Mesothelial cell of epicardium (in vitro differentiated cells): ENCODE measurements at places on chromosomes 4 and X.

DNA sequence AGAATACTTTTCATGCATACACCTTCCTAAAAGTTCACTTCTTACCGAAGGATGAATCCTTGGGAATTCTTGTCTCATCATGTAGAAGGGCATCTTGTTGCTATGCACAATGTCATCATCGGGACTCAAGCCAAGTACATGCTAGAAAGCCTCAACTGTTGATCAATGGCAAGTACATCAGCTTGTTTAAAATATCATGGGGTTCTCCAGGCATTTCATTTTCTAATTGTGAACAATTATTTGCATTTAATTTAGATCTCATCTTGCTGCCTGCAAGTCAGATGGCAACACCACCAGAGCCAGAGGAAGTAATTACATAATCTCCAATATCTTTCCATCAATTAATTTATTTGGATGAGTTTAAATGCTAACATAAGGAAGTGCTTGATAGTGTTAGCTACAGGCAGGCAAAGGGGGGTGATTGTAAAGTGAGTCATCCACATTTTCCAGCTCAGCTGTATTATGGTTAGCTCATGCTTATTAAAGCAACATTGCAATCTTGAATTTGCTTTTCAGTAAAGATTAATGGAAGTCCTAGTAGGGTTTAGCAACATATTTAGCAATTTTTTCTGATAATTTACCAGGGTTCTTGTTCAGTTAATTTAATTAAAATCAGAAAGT is 356.5 kb downstream of the CBLL2 start:
- no peak for DNase-seq

GRCh38 chr4:62359441-62360155 is 1159.5 kb downstream of the ADGRL3 start:
- no peak for DNase-seq

- DNase-seq, result no peak
These were observed 186.4 kb upstream of the NDST3 start for GRCh38 chr4:117847849-117848248.

- DNase-seq, result no peak
These were observed 16.5 kb upstream of the SMIM14 start for GRCh38 chr4:39655211-39655610.

DNA sequence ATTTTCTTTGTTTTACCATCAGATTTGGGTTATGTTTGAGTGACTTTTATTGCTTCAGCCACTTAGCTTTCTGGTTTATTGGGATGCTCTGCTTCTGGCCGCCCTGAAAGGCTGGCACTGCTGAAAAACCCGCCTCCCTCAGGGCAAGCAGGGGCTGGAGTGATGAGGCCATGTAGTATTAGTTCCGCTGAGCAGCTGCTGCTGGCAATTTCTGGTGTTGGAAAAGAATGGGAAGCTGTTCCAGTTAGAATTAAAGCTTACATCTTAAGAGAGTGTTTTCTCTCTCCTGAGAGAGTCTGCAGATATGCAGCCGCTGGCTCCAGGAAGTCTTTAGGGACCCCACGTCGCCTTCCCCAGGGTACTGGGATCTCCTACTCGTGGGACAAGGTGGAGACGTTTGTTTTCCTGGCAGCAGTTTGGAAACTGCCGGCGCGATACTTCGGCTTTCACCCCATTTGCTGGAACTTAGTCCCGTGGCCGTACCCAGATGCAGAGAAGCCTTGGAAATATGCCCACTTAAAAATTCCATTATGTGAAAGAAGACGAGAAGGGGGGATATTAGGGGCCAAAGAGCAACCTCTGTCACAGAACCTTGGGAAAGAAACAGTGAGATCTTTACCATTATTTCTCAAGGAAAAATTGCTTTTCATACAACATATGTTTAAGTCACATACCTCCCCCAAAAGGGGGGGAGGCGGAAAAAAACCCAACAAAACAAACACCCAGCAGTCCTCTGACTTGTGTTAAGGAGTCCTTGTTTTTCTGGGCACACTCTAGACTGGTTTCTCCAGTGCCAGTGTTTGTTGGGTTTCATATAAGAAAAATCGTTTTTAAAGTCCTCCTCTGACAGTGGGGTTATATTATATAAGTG is 72.6 kb downstream of the TMEM131L start:
- DNase-seq, result no peak
